Activated CD8-positive, alpha-beta memory T cell treated with anti-CD3 and anti-CD28 coated beads, Interleukin-2, amount 10 ng/mL, durations not matched to agents 7 days and 5 days (primary cell): ENCODE measurements at places on chromosomes 3 and 15. TPM values are rescaled to one million over a fixed set of nuclear protein-coding genes. Genes with fewer than 3 reads are reported as not detected.

The CHRNA3 gene
- total RNA-seq: not detected

The CCRL2 gene
- 10.0 TPM for total RNA-seq

The IMPG2 gene
- 0.29 TPM for total RNA-seq

The TPRG1 gene
- total RNA-seq: 10.5 TPM

The LYZL4 gene
- not detected for total RNA-seq

The STX19 gene
- total RNA-seq: not detected

- no peak for DNase-seq
- no peak overlapping the region for H3K4me3 ChIP-seq
- H3K36me3 ChIP-seq: no peaks in the 10 kb centered on the region
- peaks cover 52% of the 10 kb centered on the region for H3K27me3 ChIP-seq
- H3K27ac ChIP-seq: no peak overlapping the region
These were observed 24.9 kb upstream of the MYZAP start for GRCh38 chr15:57566834-57567233.

DNA sequence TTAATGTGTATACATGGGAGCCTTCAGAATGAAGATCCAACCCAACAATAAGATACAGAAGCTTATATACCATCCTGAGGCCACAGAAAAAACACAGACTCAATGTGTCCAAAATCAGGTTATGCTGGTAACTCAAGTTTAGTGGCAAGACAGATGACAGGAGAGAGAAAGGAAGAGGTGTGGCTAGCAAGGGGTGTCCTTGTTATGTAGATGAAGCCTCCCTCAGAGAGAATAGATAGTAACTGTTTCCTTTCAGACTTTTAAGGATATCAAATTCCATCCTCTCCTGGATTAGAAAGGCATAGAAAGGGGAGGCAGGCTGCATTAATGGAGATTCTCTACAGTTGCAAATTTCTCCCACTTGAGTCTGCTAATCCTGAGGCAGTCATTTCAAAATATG lies 447.4 kb downstream of the GABRB3 start:
- H3K36me3 ChIP-seq: no peaks in the 10 kb centered on the region
- H3K27ac ChIP-seq: no peak overlapping the region
- DNase-seq: no peak
- H3K4me1 ChIP-seq: no peaks in the 10 kb centered on the region
- no peaks in the 10 kb centered on the region for H3K27me3 ChIP-seq

DNA sequence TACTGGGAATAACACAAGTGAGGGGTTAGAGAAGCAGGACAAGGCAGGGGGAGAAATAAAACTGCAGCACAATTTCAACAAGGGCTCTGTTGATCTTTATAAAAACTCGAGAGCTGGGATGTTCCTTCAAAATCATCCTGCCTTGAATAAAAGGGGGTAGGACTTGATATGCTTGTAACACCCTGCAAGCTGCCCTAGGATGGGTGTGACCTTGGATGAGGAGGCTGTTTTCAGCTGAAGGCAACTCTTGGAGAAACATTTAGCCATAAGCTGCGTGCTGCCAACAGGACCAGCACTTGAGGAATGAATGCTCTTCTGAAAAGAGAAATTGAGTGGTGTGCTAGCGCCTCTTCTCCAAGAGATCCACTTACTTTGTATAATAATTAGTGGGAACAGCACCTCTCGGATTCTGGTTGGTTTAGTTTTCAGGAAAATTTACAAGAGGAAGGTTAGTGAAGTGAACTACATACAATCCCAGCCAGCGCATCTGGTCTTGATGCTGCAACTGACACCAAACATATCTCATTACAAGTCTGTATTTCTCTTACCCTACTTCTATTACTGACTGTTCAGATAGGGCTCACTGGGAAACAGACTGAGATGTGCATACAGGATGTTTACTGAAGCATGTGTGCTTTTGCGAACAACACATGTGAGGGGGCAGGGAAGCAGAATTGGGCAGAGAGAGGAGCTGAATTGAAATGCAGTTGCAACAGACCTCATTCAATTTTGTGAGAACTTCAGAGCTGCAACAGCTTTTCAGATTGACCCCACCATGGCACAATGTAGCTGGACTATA lies 643.0 kb upstream of the GOLIM4 start:
- no peak for DNase-seq
- no peaks in the 10 kb centered on the region for H3K4me1 ChIP-seq
- no peaks in the 10 kb centered on the region for H3K27me3 ChIP-seq
- no peak overlapping the region for H3K4me3 ChIP-seq

- no peaks in the 10 kb centered on the region for H3K36me3 ChIP-seq
- H3K27me3 ChIP-seq: peaks cover 31% of the 10 kb centered on the region
- H3K4me1 ChIP-seq: no peaks in the 10 kb centered on the region
- no peak overlapping the region for H3K4me3 ChIP-seq
- no peak overlapping the region for H3K27ac ChIP-seq
These were observed 60.5 kb upstream of the ETV5 start for GRCh38 chr3:186169379-186169778.

DNA sequence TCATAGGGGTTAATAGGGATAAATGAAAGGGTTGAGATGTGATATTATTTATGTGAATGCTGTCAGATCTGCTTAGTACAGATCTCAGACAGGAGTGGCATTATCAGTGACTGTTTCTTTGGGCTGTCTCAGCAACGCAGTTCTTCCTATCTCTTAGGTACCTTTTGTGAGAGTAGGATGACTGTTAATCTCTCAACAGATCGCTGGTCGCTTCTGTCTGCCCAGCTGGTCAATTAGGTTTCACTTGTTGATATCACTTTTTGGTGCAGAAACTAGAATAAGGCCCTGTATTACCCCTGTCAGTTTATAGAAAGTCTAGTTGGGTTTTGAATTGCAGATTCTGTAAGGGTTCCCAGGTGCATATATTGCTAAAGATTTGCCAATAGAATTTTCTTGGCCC lies 16.5 kb downstream of the DIS3L start:
- no peaks in the 10 kb centered on the region for H3K27me3 ChIP-seq
- H3K4me3 ChIP-seq: no peak overlapping the region
- peaks cover 20% of the 10 kb centered on the region for H3K36me3 ChIP-seq
- no peak for DNase-seq
- H3K27ac ChIP-seq: no peak overlapping the region

DNA sequence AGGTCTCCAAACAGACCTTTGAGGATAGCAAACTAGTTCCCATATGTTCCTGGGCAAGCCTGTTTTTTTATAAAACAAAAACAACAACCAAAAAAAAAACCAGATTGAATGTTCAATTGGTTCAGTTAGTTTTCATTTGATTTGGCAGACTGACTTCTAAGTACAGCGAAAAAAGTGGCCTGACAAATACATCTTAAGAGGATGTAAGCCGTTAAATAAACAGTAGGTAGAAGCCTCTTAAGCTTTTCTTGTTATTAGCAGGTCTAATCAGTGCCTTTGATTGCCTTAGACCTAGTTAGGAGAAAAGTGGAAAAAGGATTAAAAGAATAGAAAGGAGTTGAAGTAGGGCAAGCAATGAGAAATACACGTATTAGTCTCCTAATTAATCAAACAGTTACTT lies 13.2 kb downstream of the TSC22D2 start:
- peaks cover 16% of the 10 kb centered on the region for H3K36me3 ChIP-seq
- no peak for DNase-seq
- H3K27ac ChIP-seq: no peak overlapping the region
- H3K4me3 ChIP-seq: no peak overlapping the region

DNA sequence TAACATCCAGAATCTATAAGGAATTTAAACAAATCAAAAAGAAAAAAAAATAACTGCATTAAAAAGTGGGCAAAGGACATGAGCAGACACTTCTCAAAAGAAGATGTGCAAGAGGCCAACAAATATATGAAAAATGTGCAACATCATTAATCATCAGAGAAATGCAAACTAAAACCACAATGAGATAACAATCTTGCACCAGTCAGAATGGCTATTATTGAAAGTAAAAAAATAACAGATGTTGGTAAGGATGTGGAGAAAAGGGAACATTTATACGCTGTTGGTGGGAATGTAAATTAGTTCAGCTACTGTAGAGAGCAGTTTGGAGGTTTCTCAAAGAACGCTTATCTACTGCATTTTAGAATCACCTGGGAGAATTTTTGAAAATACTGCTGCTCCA lies 186.1 kb downstream of the OTOL1 start:
- H3K27me3 ChIP-seq: no peaks in the 10 kb centered on the region
- no peak overlapping the region for H3K27ac ChIP-seq
- H3K4me1 ChIP-seq: no peaks in the 10 kb centered on the region
- no peak for DNase-seq
- H3K4me3 ChIP-seq: no peak overlapping the region

- H3K27me3 ChIP-seq: peaks cover 20% of the 10 kb centered on the region
- no peak overlapping the region for H3K4me3 ChIP-seq
- H3K4me1 ChIP-seq: peaks cover 5% of the 10 kb centered on the region
- H3K27ac ChIP-seq: no peak overlapping the region
- no peaks in the 10 kb centered on the region for H3K36me3 ChIP-seq
- DNase-seq: no peak
These were observed 26.2 kb downstream of the MAGEF1 start for GRCh38 chr3:184685646-184686045.
